GM12864 (cell line): ENCODE measurements at places on chromosomes 12 and 14.

- DNase-seq = no peak
Measured at GRCh38 chr14:78254911-78255461, 84.8 kb downstream of the NRXN3 start.

- DNase-seq = no peak
Measured at GRCh38 chr12:66822961-66823360, 144.1 kb upstream of the GRIP1 start.

GRCh38 chr12:80567401-80567800, 123.4 kb downstream of the PTPRQ start:
- DNase-seq = no peak

DNA sequence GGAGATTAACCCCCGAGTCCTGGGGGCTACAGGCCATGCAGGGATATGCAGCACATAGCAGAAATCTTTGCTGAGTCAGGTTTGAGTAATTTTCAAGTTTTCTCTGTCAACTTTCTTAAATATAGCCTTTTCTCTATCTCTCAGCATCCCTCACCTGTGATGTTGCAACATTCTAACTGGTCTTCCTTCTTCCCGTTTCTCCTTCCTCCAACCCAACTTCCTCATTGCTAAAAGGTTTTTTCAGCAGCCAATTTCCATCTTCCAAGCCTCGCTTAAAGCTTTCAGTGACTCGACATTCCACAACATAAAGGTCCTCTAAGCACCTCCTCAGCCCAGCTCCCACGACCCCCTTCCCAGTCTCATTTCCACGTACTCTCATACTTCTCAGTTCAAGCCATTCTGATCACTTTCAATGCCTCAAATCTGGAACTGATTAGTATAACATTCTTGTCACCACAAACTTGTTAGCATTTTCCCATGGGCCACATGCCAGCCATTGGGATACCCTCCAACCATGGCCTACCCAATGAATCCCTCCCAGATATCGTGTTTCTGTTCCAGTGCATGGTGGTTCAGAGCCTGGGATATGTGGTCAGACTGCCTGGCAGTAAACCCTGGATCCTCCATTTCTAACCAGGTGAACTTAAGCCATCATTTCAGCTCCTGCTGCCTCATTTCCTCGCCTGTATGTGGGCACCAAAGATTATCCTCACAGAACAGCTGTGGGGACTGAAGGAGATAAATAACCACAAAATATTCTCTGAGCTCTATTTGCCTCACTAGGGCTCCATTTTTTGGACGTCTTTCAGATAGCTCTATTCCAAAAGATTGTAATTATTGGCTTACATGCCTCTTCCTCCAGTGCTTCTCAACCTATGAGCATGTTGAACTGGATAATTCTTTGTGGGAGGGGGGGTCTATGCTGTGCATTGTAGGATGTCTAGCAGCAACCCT, 65.8 kb downstream of the KCNK10 start:
- DNase-seq = no peak

DNA sequence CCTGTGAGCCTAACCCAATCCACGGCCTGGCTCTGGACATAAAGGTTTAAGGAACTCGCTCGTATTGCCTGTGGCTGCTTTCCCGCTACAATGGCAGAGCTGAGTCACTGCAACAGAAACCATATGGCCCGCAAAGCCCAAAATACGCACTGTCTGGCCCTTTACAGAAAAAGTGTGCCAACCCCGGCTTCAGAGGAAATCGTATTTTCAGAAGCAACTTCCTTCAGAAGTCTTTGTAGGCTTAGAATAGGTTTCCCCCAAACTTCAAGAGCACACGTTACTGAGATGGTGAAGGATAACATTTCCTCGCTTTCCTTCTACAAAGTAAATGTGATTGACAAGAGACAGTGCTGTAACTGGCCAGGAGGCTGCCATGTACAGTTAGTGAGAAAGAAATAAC, 34.8 kb upstream of the TESC start:
- no peak for DNase-seq

- DNase-seq = no peak
Measured at GRCh38 chr14:41295734-41296133, 310.9 kb upstream of the LRFN5 start.

DNA sequence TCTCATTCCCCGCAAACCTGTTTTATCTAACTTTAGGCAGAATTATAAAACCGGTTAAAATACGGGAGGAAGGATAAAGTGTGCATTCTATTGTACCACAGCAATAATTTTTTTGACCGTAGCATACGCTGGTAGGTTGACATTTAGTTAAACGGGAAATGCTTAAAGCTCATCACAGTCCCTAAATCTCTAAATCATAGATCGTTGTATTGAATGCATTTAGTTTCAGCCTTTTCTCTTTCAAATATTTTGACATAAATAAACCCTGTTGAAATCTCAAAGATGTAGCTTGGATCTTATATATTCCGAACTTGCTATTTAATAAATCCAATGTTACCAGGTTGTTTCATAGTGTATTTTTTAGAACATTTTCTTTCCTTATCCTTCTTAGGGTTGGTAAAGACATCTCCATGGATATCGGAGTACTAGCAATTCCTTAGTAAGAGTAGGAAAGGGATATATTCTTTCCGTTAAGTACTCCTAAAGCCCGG, 798 bp downstream of the CLEC2B start:
- DNase-seq = no peak

- no peak for DNase-seq
Measured at GRCh38 chr12:119594399-119594730, 791 bp downstream of the TMEM233 start.

- no peak for DNase-seq
Measured at GRCh38 chr12:45582986-45583659, 146.4 kb upstream of the ARID2 start.

- peak; percentile 69 for DNase-seq
Measured at GRCh38 chr12:46386877-46387629, 14.5 kb upstream of the SLC38A2 start.

GRCh38 chr12:131363841-131364495, 346.9 kb upstream of the SFSWAP start:
- DNase-seq = no peak

DNA sequence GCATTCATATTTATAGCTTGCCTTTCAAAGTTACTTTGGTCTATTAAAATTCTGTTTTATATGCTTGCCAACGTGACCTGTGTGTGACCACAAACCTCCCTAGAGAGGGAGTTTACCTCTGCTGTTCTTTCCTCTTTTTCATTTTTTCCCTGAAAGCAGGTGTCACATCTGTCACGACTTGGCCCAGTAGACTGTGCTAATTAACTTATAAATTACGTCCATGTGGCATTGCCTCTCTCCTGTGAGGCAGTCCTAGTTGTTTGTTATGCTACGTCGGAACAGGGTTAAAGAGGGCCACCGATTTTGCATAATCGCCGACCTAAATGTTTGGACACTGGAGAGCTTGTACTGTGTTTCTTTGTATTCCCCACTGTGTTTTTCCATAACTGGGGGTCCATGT, 343.9 kb upstream of the FLRT2 start:
- no peak for DNase-seq

DNA sequence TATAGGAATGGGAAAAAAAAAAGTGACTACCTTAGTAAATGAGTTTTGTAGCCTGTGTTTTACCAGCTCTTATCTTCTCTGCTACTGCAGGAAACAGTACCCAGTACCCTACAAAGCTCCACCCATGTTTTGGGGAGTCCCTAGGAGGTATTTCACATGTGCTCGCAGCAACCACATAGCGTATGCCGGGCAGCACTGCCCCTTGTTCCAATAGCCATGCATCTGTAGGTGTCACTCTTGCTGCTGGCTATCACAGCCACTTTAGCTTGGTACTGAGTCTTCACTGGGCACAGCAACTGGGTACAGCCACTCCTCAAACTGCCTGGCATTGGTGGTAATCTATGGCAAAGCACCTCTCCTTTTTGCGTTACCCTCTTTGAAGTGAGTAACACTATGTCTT, 2.0 kb upstream of the MDM1 start:
- DNase-seq = no peak

DNA sequence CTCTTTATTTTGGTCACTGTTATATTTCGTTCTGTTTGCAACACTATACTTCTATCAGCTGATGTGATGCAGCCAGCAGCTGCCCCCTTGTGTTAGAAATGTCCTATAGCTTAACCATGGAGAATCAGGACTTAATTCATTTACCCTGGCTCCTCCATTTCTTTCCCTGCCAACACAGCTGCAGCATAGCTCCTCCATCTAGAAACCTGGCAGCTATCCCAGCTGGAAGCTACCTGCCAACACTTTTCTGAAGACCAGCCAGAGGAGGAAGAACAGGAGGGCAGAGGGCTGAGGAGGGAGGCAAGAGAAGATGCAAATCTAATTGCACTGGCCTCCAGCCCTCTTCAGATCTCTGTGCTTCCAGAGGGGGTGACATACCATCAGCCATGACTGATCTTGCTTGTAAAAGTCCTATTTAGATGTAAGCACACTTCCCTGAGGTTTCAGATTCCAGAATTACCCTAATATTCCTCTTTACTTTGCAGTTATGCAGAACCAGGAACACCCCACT, 156.8 kb upstream of the TMEM260 start:
- no peak for DNase-seq

DNA sequence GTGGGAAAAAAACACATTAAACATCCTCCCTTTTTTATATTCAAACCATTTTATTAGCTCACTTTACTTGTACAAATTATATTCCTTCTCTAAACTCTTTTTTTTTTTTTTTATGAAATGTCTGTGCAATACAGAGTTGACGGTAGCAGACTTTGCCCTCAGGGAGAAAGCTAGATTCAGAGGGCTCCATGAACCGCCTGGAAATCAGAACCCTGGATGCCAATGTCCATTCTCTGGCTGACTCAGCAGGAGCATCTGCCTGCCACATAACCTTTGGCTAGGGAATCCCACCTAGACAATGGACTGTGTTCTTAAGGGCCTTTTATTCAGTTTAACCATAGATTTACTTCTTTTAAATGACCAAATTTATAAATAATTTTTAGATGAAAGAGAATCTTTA, 467.0 kb downstream of the MDGA2 start:
- DNase-seq = no peak

- no peak for DNase-seq
Measured at GRCh38 chr12:96136161-96136560, 58.0 kb upstream of the ELK3 start.

- no peak for DNase-seq
Measured at GRCh38 chr12:116687888-116688287, 50.0 kb downstream of the SPRING1 start.

GRCh38 chr12:4431866-4432265, 13.7 kb downstream of the FGF6 start:
- DNase-seq = no peak

GRCh38 chr12:102095677-102096263, 24.1 kb downstream of the NUP37 start:
- DNase-seq = no peak

DNA sequence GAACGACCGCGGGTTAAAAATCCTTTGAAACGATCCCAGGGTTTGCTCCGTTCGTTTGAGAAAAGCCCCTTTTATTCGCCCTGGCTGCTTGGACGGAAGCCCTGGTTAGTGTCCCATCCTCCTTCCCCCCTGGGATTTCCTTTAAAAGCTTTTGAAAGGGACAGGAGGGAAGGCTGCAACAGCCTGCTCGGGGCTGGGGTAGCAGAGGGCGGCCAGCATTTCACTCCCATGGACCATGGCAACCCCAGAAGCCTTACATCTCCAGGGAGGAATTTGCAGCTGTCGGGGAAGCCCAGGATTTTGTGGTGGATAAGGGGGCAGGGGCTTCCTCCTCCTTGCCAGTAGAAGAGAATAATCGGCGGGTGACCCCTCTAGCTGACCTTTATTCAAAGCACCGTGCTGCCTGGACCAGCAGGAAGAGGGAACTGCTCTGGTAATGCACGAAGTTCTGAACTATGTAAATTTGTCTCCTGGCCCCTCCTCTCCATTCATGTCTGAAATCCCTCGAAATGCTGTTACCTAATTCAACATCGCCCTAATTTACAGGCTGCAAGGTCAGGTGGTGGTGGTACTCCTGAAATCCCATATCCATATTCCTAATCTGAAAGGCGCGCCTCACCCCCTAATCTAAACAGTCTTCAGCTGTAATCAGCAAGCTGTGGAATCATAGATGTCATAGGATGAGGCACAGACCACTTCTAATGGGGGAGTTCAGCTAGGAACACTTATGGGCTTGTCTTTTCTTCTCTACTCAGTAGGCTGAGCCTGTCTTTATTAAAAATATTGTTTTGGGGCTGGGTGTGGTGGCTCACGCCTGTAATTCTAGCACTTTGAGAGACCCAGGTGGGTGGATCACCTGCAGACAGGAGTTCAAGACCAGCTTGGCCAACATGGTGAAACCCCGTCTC, 1.0 kb upstream of the CLIP1 start:
- DNase-seq = no peak

GRCh38 chr14:54226558-54226957, 170.2 kb upstream of the CDKN3 start:
- no peak for DNase-seq

DNA sequence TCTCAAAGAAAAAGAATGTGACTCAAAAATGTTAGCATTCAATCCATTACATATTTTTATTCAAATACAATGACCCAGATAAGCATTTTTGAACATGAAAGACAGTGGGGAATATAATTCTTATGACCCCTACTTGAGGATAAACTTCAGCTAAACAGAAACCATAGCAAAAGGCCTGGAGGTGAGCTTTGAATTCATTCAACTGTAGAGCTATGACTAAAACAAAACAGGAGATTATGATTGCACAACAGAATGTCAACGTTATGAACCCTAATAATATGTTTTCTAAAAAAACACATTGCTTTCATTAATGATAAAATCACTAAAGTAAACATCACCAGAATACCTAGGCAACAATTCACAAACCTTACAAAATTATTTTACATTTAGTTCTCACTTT, 27.8 kb downstream of the EFCAB11 start:
- no peak for DNase-seq

GRCh38 chr12:128823216-128823915, 392 bp downstream of the SLC15A4 start:
- DNase-seq = no peak

- no peak for DNase-seq
Measured at GRCh38 chr12:34402899-34403705, 380.8 kb downstream of the ALG10 start.

DNA sequence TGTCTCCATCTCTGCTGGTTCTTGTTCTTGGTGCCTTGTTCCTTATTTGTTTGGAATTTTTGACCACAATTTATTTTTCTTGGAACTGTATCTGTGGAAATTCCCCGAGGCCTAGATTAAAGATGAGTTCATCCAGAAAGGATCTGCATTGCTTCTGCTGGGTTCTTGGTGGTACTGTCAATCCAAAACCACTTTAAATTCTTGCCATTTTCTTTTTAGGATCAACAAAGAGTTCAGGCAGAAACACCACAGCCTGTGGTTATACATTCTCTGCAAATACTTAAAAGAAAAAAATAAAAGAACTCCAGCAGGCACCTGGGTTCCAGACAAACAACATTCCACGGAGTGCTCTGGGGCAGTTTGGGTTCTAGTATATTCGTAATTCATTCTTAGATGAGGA, 6.0 kb upstream of the VAMP1 start:
- DNase-seq = no peak

- DNase-seq = no peak
Measured at GRCh38 chr12:66584673-66585072, 94.2 kb downstream of the GRIP1 start.
